ENCODE measurements at places on chromosomes 16 and 17. TPM values are rescaled to one million over a fixed set of nuclear protein-coding genes. Genes with fewer than 3 reads are reported as not detected.

Gene KRTAP17-1
- not detected for total RNA-seq

Gene CCDC154
- total RNA-seq: not detected

GRCh38 chr17:751269-752001, 629 bp downstream of the GEMIN4 start:
- DNase-seq: no peak

Gene FOXO3B
- 4.7 TPM for total RNA-seq

Gene ATF7IP2
- total RNA-seq: 32.7 TPM

DNA sequence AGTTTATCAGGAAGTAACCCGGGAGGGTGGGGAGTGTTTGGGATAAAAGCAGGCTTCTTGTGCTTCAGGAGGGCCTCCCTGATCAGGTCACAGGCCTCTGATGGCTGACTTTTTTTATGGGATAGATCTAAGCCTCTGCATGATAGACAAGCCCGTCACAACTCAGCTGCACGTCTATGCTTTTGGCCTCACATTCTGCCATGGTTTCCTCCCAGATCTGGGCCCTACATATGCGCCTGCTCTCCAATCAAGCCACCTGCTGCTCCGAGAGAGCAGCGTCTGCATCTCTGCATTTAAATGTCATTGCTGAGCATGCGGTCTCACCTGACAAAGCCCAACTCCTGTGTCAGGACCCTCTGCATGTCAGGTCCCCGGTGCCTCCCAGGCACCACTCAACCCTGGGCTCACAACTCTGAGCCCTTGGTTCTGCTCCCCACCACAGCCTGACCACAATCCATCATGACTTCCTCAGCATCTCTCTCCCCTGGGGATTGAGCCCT, 45.3 kb upstream of the SREBF1 start:
- DNase-seq: no peak

GRCh38 chr16:85202051-85202601, 89.9 kb upstream of the CIBAR2 start:
- no peak for DNase-seq

Gene WNT9B
- total RNA-seq: 22.1 TPM

Gene AGRP
- total RNA-seq: not detected

DNA sequence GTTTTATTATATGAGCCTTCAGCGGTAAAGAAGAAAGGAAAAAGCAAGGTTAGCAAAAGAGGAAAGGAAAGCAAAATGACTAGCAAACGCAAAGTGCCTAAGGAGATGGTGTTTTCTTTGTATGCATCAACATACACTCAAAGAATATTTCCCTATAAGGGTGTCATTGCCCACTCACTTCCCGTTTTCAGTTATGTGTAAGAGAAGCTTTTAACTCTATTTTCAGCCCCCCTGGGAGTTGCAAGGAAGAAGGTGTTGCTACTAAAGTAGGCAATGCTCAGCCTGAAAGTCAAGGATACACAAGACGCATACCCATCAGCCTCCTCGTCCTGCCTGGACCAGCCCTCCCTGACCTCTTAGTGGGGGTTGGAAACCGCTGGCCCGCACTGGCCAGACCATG, 267.7 kb upstream of the ZFHX3 start:
- no peak for DNase-seq

Gene KRTAP9-8
- total RNA-seq: not detected

DNA sequence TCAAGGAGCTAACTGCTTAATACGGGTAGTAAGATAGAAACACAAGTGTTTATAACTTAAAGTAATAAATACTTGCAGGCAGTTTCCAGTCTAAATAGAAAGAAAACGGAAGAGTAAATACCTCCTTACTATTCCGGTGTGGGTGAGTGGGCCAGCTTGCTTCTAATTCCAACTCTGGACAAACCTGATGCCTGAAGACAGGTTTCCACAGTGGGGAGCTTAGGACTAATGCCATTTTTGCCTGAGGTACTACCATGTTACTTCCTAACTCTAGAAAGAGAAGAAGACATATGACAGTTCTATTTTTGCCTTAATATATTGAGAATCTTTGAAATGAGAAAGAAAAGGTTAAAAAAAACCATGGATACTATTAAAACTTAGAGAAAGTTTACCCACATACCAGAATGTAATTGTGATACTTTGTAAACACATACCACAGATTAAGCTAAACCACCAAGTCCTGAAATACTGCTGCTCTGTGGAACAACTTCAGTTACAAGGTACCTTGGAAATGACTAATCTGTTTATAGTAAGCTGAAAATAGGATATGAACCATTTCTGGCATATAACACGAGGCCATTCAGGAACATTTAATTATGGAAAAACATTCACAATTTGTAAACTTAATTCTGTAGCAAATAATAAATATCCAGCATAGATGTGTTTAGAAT, 70.2 kb downstream of the ZZEF1 start:
- no peak for DNase-seq

DNA sequence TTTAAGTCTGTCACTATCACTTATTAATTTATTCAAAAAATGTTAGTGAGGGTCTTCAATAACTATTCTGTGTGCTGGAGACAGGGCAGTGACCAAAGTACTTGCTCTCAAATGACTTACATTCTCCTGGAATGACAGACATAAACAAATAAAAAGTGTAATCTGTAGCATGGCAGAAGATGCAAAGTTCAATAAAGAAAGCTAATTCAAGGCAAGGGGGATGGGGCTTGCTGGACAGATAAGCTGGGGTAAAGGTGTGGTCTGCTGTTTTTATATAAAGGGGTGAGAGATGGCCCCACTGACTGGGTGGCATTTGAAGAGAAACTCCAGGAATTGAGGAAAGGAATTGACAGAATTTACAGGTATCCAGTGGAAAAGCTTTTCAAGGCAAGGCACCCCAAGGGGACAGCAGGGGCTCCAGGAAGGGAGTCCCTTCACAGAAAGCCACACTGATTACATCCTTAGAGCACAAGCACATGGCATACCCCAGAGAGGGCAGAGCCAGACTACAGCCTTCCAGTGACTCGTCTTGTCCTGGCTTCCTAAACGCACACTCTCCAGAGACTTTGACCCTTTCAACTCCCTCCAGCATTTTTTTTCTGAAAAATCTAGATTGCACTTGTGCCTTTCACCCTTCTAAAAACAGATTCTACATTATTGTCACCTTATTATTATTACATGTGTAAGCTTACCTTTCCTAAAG, 123.7 kb upstream of the HS3ST3A1 start:
- DNase-seq: no peak

GRCh38 chr17:15233022-15233805, 31.9 kb downstream of the PMP22 start:
- no peak for DNase-seq

Gene MGAT5B
- not detected for total RNA-seq

- no peak for DNase-seq
Measured at GRCh38 chr17:43702637-43703036, 40.9 kb upstream of the MEOX1 start.

DNA sequence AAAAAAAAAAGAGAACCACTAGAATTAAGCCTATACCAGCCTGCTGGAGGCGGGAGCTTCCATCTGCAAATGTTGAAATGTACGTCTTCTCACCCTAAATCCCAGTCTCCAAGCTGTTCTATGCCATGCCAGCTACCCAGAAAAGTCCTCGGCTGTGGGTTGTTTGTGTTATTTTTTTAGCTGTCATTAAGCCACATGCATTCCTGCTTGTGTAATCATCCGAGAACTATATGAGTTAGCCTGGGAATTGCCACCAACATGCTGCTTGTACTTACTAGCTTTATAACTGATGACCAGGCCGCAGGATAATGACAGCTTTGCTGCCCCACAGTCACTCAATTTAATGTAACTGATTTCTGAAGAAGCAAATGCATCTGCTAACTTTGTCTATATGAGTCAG, 313.9 kb upstream of the SALL1 start:
- no peak for DNase-seq

DNA sequence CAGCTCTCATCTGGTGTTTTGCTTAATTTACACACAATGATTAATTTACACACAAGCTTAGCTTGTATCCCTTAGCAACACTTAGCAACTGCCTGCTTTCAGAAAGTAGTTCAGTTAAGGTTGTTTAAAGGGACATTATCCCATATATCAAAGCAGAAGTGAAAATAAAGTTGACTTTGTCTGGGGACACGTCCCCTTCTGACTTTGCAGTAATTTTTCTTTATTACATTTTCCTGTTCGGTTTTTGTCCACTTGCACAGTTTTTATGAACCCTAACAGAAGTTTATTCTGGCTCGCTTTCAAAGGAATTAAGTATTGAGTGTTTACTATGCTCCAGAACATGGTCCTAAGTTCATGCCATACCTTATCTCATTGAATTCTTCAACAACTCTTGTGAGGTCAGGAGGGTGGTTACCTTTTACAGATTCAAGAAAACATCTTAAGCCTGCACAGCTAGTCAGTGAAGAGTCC, 41.5 kb downstream of the ARHGAP44 start:
- no peak for DNase-seq

Gene TNFRSF17
- total RNA-seq: not detected

Gene ZNF768
- total RNA-seq: 51.4 TPM

Gene SLC38A10
- total RNA-seq: 63.4 TPM

Gene KCNJ18
- total RNA-seq: not detected

DNA sequence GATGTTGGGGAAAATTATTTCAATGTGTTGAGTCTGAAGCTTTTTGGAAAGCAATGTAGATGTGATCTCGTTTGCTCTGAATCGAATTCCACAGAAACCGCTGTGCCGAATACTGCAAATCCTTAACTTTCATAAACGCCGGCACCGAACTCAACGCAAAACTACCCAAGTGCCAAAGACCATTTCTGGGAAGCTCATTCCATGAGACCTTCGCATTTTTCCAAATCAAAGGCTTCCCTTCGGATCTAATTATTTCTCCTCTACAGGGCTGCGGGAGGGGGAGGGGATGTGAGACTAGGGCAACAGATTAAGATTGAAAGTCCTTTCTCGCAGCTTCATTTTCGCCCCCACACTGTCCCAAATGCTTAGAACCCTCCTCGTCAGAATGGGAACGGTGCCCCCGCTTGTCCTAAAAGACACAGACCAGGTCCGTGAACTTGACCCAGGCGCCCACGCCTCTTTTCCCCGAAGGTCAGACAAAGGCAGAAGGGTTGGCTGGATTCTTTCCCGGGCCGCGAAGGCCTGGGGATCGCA, 4.0 kb downstream of the PRAC1 start:
- no peak for DNase-seq

GRCh38 chr16:1772908-1773702, at the start of gene MRPS34:
TSS of gene MRPS34 (minus strand) at chr16:1773134. CDS start at chr16:1773119, 15 bp downstream.
- DNase-seq: peak; percentile 84

- no peak for DNase-seq
Measured at GRCh38 chr17:50173335-50173941, 7.6 kb downstream of the SGCA start.

DNA sequence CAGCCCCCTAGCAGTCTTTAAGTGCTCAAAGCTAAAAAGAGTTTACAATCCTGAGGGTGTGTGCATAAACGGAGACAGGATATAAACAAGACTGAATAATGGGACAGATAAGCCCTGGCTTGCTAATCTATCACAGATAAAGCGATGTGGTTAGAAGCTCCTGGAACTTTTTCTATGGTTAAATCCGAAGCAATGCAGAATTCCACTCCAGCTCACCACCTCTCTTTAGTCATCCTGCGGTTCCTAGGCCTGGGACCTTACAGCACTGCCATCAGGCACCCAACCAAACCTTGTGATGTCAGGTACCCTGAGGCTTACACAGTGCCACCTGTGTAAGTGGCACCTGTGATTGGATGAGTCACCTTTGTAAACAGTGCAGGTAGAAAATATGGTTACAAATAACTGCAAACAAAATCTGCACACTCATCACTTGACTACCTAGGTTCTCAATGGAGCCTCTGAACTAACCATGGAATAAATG, 31.5 kb upstream of the B4GALNT2 start:
- DNase-seq: no peak

Gene GRB2
- total RNA-seq: 112 TPM

- no peak for DNase-seq
Measured at GRCh38 chr16:52074133-52074532, 472.8 kb downstream of the TOX3 start.

GRCh38 chr16:85279825-85280545, 167.7 kb upstream of the CIBAR2 start:
- no peak for DNase-seq

DNA sequence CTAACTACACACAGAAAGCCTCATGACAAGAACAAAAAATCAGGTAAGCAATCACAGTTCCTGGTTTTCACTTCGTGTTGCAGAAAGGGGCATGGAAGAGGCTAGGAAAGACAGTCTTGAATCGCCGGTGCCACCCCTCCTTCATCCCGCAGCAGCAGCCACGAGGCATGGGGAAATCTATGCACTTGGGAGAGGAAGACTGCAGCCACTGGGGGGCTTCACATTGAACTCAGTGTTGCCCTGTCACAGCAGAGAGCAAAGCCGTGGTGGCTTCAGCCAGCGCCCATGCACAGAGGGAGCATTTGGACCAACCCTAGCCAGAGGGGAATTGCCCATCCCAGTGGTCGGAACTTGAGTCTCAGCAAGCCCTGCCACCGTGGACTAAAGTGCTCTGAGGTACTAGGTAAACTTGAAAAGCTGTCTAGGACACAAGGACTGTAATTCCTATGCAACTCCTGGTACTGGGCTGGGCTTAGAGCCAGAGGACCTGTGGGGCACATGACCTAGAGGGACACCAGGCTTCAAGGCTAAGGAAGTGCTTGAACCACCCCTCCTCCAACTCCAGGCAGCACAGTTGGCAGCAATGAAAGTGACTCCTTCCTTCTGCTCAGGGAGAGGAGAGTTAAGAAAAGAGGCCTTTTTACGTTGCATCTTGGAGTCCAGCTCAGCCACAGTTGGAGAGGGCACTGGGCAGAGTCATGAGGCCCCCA, 35.2 kb upstream of the ATP2C2 start:
- DNase-seq: no peak

- DNase-seq: no peak
Measured at GRCh38 chr17:14748036-14748710, 447.3 kb downstream of the HS3ST3B1 start.
